ENCODE measurements at places on chromosomes 3 and 15.

- no peak for DNase-seq
Measured at GRCh38 chr15:81098861-81099651, 35.0 kb upstream of the CFAP161 start.

- DNase-seq: no peak
Measured at GRCh38 chr15:82946155-82946701, 6.3 kb downstream of the HOMER2 start.

- no peak for DNase-seq
Measured at GRCh38 chr3:123693584-123694190, 108.8 kb upstream of the HACD2 start.

GRCh38 chr3:195241592-195242355 is 29.2 kb downstream of the XXYLT1 start:
- DNase-seq: no peak

DNA sequence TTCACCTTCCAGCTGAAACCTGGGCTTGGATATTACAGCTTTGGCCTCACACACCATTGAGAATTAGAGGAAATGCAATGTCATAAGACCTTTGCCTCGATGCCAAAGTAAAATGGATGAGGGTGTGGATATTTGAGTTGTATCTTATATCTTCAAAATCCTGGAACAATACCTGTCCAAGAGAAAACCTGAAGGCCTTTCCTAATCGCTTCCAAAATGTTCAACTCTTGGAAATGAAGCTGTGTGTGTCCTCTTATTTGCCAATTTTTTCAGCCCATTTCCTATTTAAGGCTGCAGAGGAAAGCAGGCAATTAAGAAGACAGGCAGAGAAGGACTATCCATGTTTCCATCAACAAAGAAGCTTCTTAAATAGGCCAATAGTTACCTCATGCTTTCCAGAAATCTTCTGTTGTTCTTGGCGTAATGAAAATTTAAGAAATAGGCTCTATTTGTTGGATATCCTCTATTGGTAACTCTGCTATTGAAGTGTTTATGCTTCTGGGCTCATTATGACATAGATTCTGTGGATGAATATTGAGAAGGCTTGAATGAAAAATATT is 99.5 kb upstream of the ZBTB20 start:
- no peak for DNase-seq
